ENCODE measurements at places on chromosomes 7 and 10. TPM values are rescaled to one million over a fixed set of nuclear protein-coding genes. Genes with fewer than 3 reads are reported as not detected.

Gene PRSS58
- not detected for total RNA-seq

- no peaks in the 10 kb centered on the region for H3K36me3 ChIP-seq
- DNase-seq: no peak
- H3K27ac ChIP-seq: no peak overlapping the region
- peaks cover 45% of the 10 kb centered on the region for H3K4me1 ChIP-seq
These were observed 96.8 kb upstream of the SAMD8 start for GRCh38 chr10:75014516-75015230.

DNA sequence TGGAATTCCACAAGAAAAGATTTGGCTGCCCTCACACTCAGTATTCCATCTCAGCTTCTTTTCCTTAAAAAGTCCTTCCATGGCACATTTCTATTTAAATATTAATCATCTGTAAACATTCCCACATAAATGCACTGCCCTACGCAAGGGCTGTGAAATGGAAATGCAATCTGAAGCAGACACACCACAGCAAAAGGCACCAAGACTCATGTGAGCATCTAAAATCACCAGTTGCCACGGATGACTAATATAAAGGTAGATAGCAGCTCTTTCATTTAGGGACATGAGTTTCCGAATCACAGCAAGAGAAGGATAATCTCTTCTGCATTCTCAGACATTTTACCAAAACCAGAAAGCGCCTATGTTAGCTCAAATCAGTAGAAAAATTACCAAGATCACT lies 31.6 kb downstream of the COA1 start:
- H3K27ac ChIP-seq: no peak overlapping the region
- H3K4me1 ChIP-seq: peaks cover 26% of the 10 kb centered on the region
- no peaks in the 10 kb centered on the region for H3K27me3 ChIP-seq
- H3K4me3 ChIP-seq: no peak overlapping the region
- H3K36me3 ChIP-seq: no peaks in the 10 kb centered on the region

Gene CNOT4
- total RNA-seq: 38.1 TPM

GRCh38 chr7:36400036-36400435 lies 10.4 kb downstream of the ANLN start:
- no peaks in the 10 kb centered on the region for H3K27me3 ChIP-seq
- H3K36me3 ChIP-seq: no peaks in the 10 kb centered on the region

Gene BICC1
- total RNA-seq: 29.7 TPM

Gene PLEKHS1
- total RNA-seq: not detected

DNA sequence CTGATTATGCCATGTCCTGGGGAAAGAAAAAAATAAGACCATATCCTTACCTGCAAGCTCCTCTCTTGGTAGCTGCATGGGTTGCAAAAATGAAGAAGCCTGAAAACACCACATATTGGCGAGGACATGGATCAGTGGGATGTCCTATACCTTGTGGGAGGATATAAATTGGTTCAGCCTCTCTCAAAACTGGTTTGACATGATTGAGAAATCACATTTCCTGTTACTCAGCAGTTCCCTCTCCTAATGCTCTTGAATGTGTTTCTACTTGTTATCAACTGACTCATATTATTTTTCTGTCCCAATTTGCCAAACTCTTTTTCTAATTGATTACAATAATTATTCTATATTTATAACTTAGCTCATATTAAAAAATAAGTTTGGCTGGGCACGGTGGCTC lies 380.2 kb downstream of the EXOC4 start:
- no peak for DNase-seq
- no peaks in the 10 kb centered on the region for H3K27me3 ChIP-seq
- H3K4me3 ChIP-seq: no peak overlapping the region
- H3K36me3 ChIP-seq: no peaks in the 10 kb centered on the region
- H3K27ac ChIP-seq: no peak overlapping the region

DNA sequence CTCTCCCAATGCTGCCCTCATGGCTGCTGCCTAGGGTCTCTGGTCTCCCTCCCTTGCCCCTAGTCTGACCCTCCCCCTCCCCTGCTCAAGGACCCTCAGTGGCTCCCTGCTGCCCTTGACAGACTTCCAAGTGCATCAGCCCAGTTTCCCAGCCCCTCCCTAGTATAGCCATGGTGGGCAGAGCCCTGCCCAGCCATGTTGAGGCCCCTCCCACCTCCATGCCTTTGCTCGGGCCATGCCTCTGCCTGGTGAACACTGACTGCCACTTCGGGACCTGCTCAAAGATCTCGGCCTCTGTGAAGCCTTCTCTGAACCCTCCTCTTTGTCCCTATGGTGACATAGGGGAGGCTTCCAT lies 73.2 kb downstream of the MYL10 start:
- H3K4me1 ChIP-seq: no peaks in the 10 kb centered on the region
- no peak overlapping the region for H3K4me3 ChIP-seq
- H3K27me3 ChIP-seq: no peaks in the 10 kb centered on the region
- no peak for DNase-seq
- no peaks in the 10 kb centered on the region for H3K36me3 ChIP-seq
- no peak overlapping the region for H3K27ac ChIP-seq

DNA sequence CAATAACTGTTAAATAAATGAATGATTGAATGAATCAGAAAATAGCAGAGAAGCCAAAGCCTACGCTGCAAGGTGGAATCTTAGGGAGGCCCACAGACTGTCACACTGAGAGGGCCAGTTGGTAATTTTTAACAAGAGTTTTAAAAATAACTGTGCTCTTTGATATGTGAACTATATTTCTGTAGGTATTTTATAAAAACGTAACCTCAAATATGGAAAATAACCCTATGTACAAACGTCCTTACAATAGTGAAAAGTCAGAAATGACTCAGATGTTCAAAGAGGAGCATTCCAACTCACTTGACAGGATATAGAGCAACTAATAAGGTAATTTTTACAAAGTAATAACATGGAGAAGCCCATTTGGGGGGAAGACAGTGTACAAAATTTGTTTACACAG lies 18.9 kb upstream of the TMEM273 start:
- DNase-seq: no peak
- no peaks in the 10 kb centered on the region for H3K27me3 ChIP-seq

Gene OR9A2
- total RNA-seq: not detected

GRCh38 chr7:95687759-95688343 lies 84.5 kb upstream of the DYNC1I1 start:
- H3K27me3 ChIP-seq: no peaks in the 10 kb centered on the region
- no peak overlapping the region for H3K4me3 ChIP-seq
- no peak for DNase-seq
- peaks cover 33% of the 10 kb centered on the region for H3K4me1 ChIP-seq
- no peaks in the 10 kb centered on the region for H3K36me3 ChIP-seq

Gene ACTL6B
- total RNA-seq: not detected

- DNase-seq: no peak
- H3K36me3 ChIP-seq: no peaks in the 10 kb centered on the region
- H3K4me3 ChIP-seq: no peak overlapping the region
- peaks cover 24% of the 10 kb centered on the region for H3K4me1 ChIP-seq
- H3K27ac ChIP-seq: no peak overlapping the region
These were observed 11.8 kb downstream of the INPP5A start for GRCh38 chr10:132549371-132549770.

Gene NXPH1
- total RNA-seq: not detected

GRCh38 chr7:155329225-155329624 lies 31.5 kb downstream of the INSIG1 start:
- DNase-seq: no peak
- H3K27ac ChIP-seq: no peak overlapping the region
- no peaks in the 10 kb centered on the region for H3K4me1 ChIP-seq
- no peaks in the 10 kb centered on the region for H3K36me3 ChIP-seq

- H3K4me1 ChIP-seq: no peaks in the 10 kb centered on the region
- H3K4me3 ChIP-seq: no peak overlapping the region
- peaks cover 9% of the 10 kb centered on the region for H3K36me3 ChIP-seq
These were observed 96.9 kb downstream of the NT5C2 start for GRCh38 chr10:103096130-103096529.

GRCh38 chr10:59611048-59611447 lies 98.6 kb downstream of the SLC16A9 start:
- H3K27ac ChIP-seq: no peak overlapping the region
- no peak overlapping the region for H3K4me3 ChIP-seq
- no peak for DNase-seq
- H3K27me3 ChIP-seq: no peaks in the 10 kb centered on the region
- no peaks in the 10 kb centered on the region for H3K4me1 ChIP-seq

Gene C10orf143
- 0.55 TPM for total RNA-seq

DNA sequence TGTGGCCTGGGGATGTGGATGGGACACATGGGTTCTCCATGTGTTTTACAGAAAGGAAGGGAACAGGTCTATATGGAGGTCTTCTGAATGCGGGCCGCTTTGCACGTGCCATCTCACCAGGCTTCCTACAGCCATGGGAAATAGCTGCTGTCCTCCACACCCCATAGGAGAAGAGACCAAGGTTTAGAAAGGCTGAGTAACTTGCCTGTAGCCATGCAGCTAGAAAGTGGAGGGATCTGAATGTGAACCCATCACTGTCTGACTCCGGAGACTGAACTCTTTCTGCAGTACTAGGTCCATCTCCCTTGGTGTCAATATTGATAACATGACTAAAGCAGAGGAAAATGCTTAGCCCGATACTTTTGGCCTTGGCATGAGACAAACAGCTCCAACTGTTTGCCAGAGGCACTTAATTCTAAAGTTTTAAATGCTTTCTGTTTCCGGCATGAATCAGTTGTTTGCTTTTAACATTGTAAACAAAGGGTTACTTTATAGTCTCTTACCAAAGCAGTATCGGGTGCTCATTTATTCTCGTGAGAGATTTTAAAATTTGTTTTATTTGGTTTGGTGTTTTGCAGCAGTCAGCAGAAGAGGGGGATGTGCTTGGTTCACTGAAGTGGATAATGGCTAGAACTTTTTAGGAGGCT lies 64.8 kb upstream of the LOXL4 start:
- DNase-seq: no peak
- H3K4me3 ChIP-seq: no peak overlapping the region
- no peaks in the 10 kb centered on the region for H3K4me1 ChIP-seq
- H3K27ac ChIP-seq: no peak overlapping the region
- H3K27me3 ChIP-seq: no peaks in the 10 kb centered on the region

Gene PRKRIP1
- 14.2 TPM for total RNA-seq

GRCh38 chr7:114217026-114217806 lies 197.4 kb upstream of the FOXP2 start:
- H3K4me3 ChIP-seq: no peak overlapping the region
- DNase-seq: no peak
- H3K27ac ChIP-seq: no peak overlapping the region

GRCh38 chr7:5638994-5639393 lies 142.5 kb downstream of the RNF216 start:
- H3K27ac ChIP-seq: no peak overlapping the region
- H3K36me3 ChIP-seq: peaks cover 30% of the 10 kb centered on the region
- DNase-seq: no peak
- H3K4me1 ChIP-seq: peaks cover 33% of the 10 kb centered on the region
- no peak overlapping the region for H3K4me3 ChIP-seq

DNA sequence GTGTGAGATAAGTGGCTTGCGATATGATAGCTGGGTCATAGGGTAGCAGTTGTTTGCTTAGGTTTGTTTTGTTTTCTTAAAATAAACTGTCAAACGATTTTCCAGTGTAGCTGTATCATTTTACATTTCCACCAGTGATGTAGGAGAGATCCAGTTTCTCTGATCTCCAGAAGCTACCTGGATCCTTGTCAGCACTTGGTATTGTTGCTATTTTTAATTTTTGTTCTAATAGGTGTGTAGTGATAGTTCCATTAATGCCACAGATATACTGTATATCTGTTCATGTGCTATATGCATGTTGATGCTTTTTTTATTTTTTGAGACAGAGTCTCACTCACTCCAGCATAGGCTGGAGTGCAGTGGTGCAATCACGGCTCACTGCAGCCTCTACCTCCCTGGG lies 44.4 kb downstream of the GOLGA7B start:
- no peak overlapping the region for H3K27ac ChIP-seq
- no peaks in the 10 kb centered on the region for H3K27me3 ChIP-seq
- no peak for DNase-seq
- H3K4me1 ChIP-seq: no peaks in the 10 kb centered on the region
- no peak overlapping the region for H3K4me3 ChIP-seq
- H3K36me3 ChIP-seq: no peaks in the 10 kb centered on the region

Gene PDE6C
- not detected for total RNA-seq

GRCh38 chr10:15313047-15313446 lies 58.0 kb downstream of the FAM171A1 start:
- no peaks in the 10 kb centered on the region for H3K27me3 ChIP-seq
- no peak overlapping the region for H3K4me3 ChIP-seq
- no peaks in the 10 kb centered on the region for H3K4me1 ChIP-seq
- DNase-seq: no peak
- H3K27ac ChIP-seq: no peak overlapping the region
- no peaks in the 10 kb centered on the region for H3K36me3 ChIP-seq

DNA sequence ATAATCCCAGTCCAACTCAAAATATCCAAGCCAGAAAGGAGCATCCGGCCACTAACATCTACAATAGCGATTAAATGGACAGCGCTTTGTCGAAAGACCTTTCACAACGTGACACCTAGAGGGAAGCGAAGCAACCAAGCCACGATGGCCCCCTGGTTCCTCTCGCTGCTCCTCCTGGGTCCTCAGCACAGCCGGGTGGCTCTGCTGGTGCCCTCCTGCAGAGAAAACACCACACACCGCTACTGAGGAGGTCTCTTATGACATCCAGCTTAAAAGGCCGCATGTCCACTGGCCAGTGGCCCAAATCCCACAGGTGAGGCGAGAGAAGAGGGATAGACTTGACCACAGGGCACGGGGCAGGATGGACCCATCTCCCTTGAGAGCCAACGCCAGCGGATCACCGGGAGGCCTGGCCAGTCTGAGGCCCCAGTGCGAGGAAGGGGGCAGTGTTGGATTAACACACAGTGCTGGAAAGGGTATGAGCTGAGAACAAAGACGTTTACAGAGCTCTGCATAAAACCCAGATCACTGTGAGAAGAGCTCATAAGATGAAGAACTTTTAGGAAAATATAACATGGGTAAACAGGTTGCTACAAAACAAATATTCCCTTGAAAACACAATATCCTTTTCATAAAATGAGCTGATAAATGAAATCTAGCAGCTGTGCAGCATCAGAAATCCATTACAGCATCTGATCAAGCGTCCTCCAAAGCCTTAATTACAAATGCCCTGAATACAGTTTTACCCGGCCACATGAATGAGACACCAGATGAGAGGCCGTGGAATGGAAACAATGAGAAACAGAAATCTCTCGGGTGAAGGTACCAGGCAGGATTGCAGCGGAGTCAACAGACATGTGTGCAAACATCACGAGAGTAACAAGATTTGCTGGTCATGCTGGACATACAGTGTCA lies 236.7 kb downstream of the DIP2C start:
- no peaks in the 10 kb centered on the region for H3K36me3 ChIP-seq
- no peak for DNase-seq
- no peak overlapping the region for H3K4me3 ChIP-seq
- H3K27ac ChIP-seq: no peak overlapping the region

DNA sequence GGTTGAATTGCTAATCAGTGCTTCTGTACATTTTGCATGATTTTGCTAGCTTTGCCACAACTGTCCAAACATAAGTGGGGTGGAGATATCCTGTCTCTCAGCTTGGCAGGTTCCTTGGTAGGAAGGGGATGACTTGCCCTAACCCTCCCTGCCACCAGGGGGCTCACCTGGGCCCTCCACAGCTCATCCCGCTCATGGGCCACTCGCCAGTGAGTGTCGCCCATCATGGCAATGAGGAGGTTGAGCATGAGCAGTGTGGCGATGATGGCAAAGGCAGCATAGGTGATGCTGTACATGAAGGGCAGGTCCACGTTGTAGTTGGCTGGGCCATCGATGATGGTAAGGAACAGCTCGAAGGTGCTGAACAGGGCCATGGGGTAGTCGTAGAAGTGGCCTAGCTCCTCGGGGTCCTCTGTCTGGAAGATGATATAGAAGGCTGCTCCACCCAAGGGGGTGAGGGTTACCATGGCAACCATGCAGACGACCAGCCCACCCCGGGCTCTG lies 12.2 kb downstream of the TRPV6 start:
- H3K4me3 ChIP-seq: no peak overlapping the region
- DNase-seq: no peak
- no peaks in the 10 kb centered on the region for H3K36me3 ChIP-seq
- no peak overlapping the region for H3K27ac ChIP-seq
- H3K4me1 ChIP-seq: no peaks in the 10 kb centered on the region
- no peaks in the 10 kb centered on the region for H3K27me3 ChIP-seq

Gene CAMK1D
- 1.2 TPM for total RNA-seq
